ENCODE measurements at places on chromosomes 4 and X.
A peak's percentile ranks its signal among the peaks of the same experiment; 100 is the strongest.

DNA sequence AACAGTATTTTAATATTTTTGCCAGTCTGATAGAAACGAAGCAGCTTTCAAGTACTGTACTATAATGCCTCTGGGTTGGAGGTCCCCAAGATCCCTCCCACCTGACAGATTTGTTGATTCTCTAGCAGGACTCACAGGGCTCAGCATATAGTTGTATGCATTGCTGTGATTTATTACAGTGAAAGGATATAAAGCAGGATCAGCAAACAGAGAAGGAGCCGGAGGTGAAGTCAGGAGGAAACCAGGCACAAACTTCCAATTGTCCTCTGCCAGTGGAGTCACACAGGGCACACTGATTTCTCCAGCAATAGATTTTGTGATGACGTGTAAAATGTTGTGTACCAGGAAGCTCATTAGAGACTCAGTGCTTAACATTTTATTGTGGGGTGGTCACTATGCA is 19.0 kb downstream of the USP53 start:
- DNase-seq, result no peak

- no peak for DNase-seq
These were observed 215.9 kb downstream of the MID1 start for GRCh38 chrX:10404436-10404835.

- no peak for DNase-seq
These were observed 40.8 kb downstream of the C4orf46 start for GRCh38 chr4:158630893-158631292.

- DNase-seq, result no peak
These were observed 3.7 kb upstream of the HDAC8 start for GRCh38 chrX:72576141-72576894.

DNA sequence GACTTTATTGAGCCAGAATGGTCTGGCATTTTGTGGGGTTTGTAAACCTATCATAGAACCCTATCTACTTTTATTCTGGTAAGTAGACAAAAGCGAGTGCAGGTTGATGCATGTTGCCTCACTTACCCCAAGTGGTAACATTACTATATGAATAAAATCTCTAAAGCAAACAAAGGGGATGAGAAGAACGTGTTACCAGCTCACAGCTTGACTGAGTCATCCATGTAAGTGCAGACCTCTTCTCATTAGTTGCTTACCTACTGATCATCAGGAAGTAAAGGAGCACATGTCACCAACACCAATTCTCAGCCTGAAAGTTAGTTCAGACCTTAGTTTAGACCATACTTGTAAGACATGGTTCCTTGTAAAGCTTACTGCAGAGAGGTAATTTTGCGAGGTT is 1328.3 kb downstream of the C4orf33 start:
- DNase-seq, result no peak

GRCh38 chr4:119510395-119511149 is 118.0 kb downstream of the PDE5A start:
- DNase-seq, result no peak

DNA sequence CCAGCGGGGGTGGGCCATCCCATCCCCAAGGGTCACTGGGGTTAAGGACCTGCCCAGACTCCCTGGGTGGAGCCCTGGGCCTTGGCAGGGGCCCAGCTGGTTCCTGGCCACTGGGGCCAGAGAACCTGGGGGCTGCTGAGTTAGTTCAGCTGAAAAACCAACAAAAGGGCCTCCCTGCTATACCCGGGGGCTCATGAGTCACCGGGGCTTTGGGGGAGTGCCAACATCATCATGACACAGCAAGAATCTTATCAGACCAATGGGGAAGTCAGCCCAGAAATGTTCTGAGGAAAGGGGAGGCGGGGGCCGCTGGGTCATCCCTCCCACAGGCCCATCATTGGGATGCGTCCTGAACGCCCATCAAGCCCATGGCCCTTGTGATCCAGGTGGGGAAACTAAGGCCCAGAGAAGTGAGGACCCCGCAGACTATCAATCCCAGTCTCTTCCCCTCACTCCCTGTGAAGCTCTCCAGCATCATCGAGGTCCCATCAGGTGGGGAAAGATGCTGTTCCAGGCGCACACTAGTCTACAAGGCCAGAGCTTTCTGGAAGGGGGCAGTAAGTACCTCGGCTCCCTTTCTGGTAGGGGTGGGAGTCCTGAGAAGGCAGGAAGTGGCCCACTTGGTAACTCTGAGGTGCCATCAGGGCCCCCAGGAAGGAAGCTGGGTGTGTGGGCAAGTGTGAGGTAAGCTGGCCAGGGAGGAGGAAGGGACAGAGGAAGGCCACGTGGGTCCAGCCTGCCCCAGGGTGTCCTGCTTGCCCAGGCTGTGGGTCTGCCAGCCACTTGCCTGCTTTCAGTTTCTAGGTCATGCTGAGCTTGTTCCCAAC is 4.5 kb downstream of the G6PD start:
- DNase-seq, result no peak

GRCh38 chr4:74282926-74283325 is 25.3 kb upstream of the EPGN start:
- no peak for DNase-seq

GRCh38 chr4:111921714-111922113 is 223.5 kb upstream of the FAM241A start:
- no peak for DNase-seq

- DNase-seq, result no peak
These were observed 3.8 kb downstream of the SLITRK2 start for GRCh38 chrX:145821291-145821897.

- no peak for DNase-seq
These were observed 577.2 kb downstream of the PPARGC1A start for GRCh38 chr4:23312686-23313085.

- no peak for DNase-seq
These were observed 88.4 kb downstream of the LRP2BP start for GRCh38 chr4:185307136-185307950.

GRCh38 chrX:55841962-55842752 is 124.6 kb downstream of the RRAGB start:
- no peak for DNase-seq

- DNase-seq, result no peak
These were observed 119.6 kb downstream of the FAAH2 start for GRCh38 chrX:57406149-57406548.

- DNase-seq, result no peak
These were observed 997.2 kb upstream of the SLIT2 start for GRCh38 chr4:19254486-19254885.

- no peak for DNase-seq
These were observed 1.3 kb downstream of the TAB3 start for GRCh38 chrX:30887721-30888120.

DNA sequence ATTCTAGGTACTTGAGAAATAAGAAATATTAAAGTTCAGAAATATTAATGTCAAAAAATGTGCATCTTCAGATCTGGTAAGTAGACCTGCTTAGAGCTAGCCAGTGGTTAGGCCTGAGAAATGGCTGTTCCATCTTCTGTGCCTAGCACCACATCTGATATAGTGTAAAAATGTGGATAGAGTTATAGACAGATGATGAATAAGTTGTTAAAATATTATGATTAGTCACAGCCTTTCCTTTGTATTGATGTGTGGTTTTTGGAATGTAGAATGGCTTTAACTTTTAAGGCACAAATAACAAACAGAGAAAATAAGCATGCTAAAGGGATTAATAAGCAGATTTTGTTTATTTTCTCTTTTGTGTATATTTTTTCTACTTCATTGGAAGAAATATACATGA is 133.5 kb upstream of the NUDT6 start:
- DNase-seq, result no peak

DNA sequence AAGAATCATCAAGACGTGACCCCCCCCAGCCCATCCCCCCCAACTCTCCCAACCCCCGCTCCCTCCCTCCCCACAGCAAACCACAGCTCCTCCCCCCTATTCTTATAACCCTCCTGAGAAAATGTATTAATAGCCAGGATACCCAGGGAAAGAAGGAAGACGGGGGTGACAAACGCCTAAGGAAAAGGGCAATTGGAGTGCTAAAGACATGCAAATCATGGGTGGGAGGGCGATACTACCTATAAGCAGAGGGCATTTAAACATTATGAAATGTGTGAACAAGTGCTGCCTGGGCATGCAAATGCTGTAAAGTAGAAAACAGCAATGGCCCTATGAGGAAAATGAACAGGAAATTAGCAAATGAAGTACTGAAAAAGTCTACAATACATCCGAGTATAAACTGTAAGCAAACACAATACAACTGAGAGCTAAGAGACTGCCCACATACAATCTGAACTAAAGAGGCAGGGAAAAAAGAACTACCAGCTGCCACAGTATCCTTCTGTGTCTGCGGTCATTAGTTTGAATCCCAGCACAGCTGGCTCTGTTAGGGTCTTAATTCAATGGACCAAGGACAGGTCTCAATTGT is 2.4 kb downstream of the CXXC4 start:
- DNase-seq, result no peak

GRCh38 chr4:113316879-113317278 is 267.4 kb downstream of the ANK2 start:
- no peak for DNase-seq

GRCh38 chr4:82284858-82285805 is 88.7 kb downstream of the HNRNPD start:
- DNase-seq, result peak; percentile 95

- DNase-seq, result no peak
These were observed 24.9 kb downstream of the SH3BP2 start for GRCh38 chr4:2817701-2818350.

DNA sequence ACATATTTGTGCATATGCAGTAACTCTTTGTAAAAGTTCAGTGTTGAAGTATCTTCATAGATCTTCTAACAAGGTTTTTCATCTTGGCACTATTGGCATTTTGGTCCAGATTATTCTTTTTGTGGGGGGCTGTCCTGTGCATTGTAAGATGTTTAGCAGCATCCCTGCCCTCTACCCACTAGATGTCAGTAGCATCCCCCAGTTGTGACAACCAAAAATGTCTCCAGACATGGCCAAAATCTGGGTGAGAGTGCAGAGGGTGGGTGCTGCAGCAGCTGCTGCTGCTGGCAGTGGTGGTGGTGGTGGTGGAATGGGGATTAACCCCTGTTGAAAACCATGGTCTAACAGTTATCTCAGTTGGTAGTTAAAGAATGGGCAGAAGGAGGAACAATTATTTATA is 370.0 kb downstream of the GPAT3 start:
- DNase-seq, result no peak

DNA sequence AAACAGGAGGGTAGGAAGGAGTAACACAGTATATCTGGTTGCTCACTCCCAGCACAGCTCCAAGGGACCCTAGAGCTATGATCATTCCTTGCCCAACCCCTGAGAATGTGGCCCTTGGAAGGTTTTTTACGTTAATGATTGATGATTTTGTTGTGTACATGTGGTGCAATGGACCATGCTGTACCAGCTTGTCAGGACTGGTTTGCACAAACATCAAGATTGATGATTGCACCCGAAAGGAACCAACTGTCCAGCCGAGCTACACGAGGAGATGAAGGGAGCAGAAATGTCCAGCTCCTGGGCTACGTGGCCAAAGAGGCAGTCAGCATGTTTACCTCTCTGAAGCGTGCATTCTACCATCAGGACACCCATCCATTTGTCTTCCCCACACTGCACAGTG is 83.2 kb upstream of the USP9X start:
- no peak for DNase-seq

DNA sequence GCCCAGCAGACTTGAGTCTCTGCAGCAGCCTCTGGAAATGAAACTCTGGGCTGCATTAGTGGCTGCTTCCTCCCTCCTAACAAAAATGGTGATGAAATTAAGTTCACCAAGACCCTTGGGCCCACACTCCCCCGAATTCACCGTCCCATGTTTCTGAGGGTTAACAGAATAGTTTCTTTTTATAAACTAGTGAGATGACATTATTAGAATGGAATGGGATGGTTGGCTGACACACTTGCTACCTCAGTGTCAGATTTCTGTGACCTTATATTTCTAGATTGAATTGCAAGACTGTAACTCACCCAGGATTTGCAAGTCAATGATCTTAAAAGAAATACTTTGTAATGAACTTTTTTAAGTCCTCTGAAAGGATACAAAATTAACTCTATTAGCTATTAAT is 127.1 kb downstream of the SHROOM3 start:
- no peak for DNase-seq

- DNase-seq, result no peak
These were observed 2.7 kb upstream of the XKRX start for GRCh38 chrX:100931218-100931924.

- DNase-seq, result no peak
These were observed 71.6 kb downstream of the MAML3 start for GRCh38 chr4:140082391-140082755.

- no peak for DNase-seq
These were observed 123.9 kb downstream of the DCHS2 start for GRCh38 chr4:154367659-154368058.

- no peak for DNase-seq
These were observed 38.1 kb downstream of the RTL9 start for GRCh38 chrX:110396735-110397134.

DNA sequence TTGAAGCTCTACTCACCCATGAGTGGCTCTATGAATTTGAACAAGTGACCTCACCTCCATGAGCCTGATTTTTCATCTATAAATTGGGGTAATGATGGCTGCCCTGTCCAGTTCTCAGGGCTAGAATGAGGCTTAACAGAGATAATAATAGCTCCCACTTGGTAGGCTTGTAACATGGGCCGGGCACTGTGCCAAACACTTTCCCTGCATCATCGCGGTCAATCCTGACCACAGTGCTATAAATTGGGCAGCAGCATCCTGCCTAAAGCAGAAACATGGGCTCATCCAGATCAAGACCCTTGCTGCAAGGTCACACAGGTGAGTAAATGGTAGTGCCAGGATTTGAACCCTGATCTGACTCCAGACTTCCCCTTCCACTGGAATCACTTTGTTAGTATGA is 12.8 kb downstream of the APLN start:
- no peak for DNase-seq

DNA sequence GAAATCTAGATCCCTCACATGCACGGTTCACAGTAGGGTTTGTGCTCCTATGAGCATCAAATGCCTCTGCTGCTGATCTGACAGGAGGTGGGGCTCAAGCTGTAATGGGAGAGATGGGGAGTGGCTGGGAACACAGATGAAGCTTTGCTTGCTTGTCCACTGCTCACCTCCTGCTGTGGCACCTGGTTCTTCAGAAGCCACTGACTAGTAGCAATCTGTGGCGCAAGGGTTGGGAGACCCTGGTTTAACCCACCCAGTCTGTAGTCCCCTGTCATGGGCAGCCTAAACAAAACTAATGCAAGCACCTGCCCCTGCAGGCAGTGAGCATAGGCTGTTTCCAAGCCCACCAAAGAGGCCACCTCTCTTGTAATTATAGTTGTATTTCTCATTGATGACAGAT is 116.6 kb downstream of the SHOX start:
- no peak for DNase-seq

DNA sequence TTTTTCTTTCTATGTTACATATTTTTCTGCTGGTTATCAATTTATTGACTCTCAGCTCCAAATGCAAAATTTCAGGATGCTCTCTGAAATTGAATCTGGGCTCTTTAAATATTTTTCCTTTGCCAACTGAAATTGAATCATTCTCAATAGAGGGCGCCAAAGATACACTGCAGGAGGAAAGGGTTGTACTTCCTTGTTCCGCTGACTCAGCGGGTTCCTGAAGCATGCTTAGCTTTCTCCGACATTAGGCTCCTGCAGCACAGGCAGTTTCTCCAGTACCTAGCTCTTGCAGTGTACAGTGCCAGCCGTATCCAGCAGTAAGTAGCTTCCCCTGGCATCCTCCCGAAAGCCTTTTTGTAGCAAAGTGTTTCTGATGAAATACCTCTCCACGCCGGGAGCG is 28.8 kb upstream of the CFAP47 start:
- peak; percentile 3 for DNase-seq

- no peak for DNase-seq
These were observed 318.7 kb upstream of the TECRL start for GRCh38 chr4:64727960-64728359.

Measured in NCI-H1930 (cell line).